Fibroblast of the aortic adventitia (primary cell): ENCODE measurements at places on chromosomes 6 and 20. TPM values are rescaled to one million over a fixed set of nuclear protein-coding genes. Genes with fewer than 3 reads are reported as not detected.

SPAG4 gene
- 2.2 and 4.7 TPM in 2 replicates for total RNA-seq

- no peak for DNase-seq
Measured at GRCh38 chr6:56771189-56771588, 128.5 kb upstream of the DST start.

GNRH2 gene
- total RNA-seq = not detected in 2 replicates

DNA sequence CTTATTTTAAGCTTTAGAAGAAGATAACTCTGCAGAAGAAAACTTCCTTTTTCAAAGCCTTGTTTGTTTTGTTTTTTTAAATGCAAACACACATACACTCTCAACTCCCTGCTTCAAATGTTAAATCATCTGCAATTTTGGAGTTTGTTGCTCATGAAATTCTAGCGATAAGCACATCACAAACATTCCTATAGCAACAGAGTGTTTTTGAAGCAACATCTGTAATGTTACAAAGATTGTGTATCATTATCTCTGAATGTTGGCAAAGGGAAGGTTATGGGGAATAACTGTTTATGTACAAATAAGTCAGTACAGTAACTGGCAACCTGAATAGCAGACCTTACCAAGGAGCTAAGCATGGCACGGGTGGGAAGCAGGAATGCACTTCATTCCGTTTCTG lies 84.8 kb upstream of the MRPS10 start:
- DNase-seq = peak; percentile 32

DEFB124 gene
- total RNA-seq = not detected in 2 replicates

NR2E1 gene
- total RNA-seq = not detected in 2 replicates

GRCh38 chr20:46954490-46955038 lies 59.9 kb downstream of the EYA2 start:
- peak; percentile 32 for DNase-seq

TCF21 gene
- 2.9 and 5.0 TPM in 2 replicates for total RNA-seq

ASIP gene
- not detected in 2 replicates for total RNA-seq

GRCh38 chr6:143615785-143616184 lies 62.0 kb upstream of the PHACTR2 start:
- DNase-seq = no peak

GRCh38 chr6:157715728-157716164 lies 107.3 kb upstream of the SNX9 start:
- DNase-seq = peak; percentile 99

DEFB132 gene
- total RNA-seq = not detected in 2 replicates

ANGPT4 gene
- total RNA-seq = not detected in 2 replicates

- no peak for DNase-seq
Measured at GRCh38 chr6:54404791-54405190, 96.5 kb downstream of the TINAG start.

DNA sequence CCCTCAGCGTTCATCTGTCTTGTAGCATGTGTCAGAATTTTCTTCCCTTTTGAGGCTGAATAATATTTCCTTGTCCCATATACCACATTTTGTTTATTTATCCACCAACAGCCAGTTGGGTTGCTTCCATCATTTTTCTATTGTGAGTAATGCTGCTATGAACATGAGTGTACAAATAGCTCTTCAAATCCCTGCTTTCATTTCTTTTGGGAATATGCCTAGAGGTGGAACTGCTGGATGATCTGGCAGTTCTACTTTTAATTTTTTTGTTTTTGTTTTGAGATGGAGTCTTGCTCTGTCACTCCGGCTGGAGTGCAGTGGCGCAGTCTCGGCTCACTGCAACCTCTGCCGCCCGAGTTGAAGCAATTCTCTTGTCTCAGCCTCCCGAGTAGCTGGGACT lies 64.7 kb downstream of the SASH1 start:
- DNase-seq = peak; percentile 98

DEFB116 gene
- not detected in 2 replicates for total RNA-seq

FGD2 gene
- not detected in 2 replicates for total RNA-seq

GRCh38 chr20:54227241-54227640 lies 19.4 kb downstream of the PFDN4 start:
- no peak for DNase-seq

DNA sequence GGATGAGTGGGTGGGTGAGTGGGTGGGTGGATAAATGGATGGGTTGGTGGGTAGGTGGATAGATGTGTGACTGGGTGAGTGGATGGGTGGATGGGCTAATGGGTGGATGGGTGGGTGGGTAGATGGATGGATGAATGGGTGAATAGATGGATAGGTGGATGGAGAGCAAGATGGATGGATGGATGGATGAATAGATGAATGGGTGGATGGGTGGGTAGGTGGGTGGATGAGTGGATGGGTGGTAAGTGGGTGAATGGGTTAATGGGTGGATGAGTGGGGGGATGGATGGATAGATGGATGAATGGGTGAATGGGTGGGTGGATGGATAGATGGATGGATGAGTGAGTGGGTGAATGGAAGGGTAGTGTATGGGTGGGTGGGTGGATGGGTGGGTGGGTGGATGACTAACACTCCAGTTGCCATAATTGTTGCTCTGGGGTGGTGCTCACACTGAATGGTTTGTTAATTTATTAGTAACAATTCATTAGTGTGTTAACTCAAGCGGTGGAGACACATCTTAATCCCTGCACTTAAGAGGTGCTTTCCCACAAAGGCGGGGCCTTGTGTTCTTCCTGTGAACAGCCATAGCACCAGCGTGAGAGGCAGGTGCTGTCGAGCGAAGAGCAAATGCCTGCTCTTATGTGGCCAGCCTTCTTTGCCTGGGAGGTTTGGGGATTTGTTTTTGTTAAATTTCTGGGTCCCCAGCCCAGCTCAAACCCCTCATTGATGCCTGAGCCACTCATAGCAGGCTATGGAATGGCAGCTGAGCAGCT lies 4.9 kb upstream of the APCDD1L start:
- no peak for DNase-seq

SH3BGRL2 gene
- total RNA-seq = 4.1 and 6.6 TPM in 2 replicates
